ENCODE measurements at places on chromosomes 1 and 21.

DNA sequence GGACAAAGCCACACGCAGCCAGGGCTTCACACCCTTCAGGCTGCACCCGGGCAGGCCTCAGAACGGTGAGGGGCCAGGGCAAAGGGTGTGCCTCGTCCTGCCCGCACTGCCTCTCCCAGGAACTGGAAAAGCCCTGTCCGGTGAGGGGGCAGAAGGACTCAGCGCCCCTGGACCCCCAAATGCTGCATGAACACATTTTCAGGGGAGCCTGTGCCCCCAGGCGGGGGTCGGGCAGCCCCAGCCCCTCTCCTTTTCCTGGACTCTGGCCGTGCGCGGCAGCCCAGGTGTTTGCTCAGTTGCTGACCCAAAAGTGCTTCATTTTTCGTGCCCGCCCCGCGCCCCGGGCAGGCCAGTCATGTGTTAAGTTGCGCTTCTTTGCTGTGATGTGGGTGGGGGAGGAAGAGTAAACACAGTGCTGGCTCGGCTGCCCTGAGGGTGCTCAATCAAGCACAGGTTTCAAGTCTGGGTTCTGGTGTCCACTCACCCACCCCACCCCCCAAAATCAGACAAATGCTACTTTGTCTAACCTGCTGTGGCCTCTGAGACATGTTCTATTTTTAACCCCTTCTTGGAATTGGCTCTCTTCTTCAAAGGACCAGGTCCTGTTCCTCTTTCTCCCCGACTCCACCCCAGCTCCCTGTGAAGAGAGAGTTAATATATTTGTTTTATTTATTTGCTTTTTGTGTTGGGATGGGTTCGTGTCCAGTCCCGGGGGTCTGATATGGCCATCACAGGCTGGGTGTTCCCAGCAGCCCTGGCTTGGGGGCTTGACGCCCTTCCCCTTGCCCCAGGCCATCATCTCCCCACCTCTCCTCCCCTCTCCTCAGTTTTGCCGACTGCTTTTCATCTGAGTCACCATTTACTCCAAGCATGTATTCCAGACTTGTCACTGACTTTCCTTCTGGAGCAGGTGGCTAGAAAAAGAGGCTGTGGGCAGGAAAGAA is 8.1 kb downstream of the PSRC1 start:
- DNase-seq = no peak

GRCh38 chr1:210347112-210347511 is 18.4 kb downstream of the HHAT start:
- no peak for DNase-seq

- DNase-seq = no peak
Observed at GRCh38 chr1:3359351-3359750, 95.1 kb upstream of the ARHGEF16 start.

DNA sequence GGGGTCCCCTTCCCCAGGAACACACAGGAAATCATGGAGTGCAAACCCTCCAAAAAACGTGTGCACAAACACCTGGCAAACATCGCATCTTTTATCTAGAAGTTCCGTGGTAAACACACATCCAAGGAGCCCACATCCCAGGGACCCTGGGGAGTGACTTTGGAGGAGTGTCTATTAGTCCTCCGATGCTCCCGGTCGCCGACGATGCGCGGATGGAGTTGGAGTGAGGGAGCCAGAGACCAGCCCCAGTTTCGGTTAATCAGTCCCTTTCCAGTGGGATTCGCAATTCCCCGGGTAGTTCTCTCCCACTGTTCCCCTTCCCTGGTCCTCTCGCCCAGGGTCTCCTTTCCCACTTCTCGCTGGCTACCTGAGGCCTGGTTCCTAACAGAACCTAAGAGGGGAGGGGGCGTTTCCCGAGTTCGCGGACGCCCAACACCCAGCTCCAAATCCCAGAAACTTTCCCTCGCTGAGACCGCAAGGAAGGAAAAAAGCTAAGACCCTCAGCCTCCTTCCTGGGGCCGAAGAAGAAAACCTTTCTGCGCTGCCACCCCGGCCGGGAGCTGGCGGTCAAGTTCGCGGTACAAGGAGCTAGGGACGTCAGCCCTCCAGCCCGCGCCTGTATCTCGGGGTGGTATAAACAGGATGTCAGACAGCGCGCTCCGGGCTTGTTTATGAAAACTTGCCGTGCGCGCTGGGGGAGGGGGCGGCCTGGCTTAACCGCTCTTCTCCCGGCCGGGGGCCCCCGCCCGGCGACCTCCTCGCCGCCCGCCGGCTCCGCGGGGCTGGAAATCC is 787 bp downstream of the JAK1 start:
- DNase-seq = no peak
